ENCODE measurements at places on chromosomes 1 and 21.

DNA sequence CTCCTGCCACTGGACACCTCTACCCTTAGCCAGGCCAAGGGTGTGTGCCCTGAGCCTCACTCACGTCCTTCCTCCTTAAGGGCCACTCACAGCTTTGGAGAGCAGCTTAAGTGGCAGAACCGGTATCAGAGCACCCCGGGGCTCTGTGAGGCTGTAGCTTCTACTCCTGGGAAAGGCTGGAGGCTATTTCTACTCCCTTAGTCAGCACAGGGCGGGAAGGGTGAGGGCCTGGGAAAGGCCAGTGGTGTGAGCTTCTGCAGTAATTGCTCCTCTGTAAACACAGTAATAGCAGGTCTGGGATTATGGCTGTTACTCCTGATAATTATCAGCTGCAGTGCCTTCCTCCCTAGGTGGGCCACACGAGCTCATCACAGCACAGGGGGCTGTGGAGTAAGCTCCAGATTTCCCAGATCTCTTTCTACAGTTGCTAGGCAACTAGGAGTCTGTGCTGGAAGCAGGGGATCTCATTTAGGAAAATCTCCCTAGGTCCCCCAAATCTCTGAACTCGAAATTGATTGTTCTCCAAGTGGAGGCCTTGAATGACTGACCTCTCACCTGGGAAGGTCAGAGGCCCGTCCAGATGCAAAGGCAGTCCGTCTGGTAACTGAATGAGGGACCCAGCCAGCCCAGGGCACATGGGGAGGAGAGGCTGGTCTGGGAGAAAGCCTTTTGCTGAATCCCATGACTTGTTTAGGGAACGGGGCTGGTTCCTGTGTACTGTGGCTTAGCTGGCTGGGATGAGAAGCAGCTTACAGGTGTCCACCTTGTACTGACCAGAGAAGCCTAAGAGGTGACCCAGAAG is 29.3 kb downstream of the IER5 start:
- DNase-seq: peak; percentile 71

GRCh38 chr1:54649130-54649898 is 7.7 kb downstream of the MROH7 start:
- no peak for DNase-seq

DNA sequence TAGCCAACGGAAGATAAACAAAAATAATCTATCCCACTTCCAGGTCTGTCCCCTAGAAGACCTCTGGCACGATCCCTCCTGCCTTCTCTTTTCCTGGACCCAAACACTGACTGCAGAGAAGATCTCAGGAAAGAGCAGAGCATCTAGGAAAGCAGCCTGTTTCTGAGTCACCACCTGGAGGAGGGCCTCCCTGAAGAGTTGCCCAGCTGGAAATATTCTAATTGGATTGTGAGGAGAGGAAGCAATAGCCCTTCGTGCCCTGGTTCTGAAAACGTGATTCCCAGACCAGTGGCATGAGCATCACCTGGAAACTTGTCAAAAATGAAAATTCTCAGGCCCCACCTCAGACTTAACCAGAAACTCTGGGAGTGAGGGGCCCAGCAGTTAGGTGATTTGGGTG is 411.1 kb downstream of the SETD4 start:
- DNase-seq: peak; percentile 51

DNA sequence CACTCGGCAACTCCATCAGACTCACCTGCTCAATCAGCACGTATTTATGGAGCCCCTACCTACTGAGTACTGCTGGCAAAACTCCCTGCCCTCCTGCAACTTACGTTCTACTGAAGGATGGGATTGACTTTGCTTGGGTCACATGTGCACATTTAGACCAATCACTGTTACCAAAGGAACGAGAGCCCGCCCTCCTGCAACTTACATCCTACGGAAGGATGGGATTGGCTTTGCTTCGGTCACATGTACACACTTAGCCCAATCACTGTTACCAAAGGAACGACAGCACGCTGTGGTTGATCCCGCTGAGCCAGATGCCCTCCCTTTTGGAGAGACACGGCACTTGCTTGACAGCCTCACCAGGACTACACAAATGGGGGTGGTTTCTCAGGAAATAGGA is 46.0 kb downstream of the UBIAD1 start:
- no peak for DNase-seq

DNA sequence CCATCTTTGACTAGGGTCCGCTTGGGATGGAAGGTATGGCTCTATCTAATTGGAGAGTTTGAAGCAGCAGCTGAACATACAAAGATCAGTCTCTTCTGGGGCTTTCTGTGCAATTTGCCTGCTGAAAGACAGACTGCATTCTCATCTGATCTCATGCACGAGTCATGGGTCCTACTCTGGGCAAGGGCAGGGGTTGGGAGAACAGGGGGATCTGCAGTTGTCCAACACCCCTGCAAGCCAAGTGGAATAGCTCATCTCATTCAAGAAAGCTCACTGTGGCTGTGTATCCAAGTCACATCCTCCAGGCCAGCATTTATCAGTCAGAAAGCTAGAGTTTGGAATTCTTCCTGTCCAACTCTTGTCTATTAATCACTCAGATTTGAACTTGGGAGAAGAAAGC is 177.2 kb upstream of the C8B start:
- DNase-seq: peak; percentile 43

GRCh38 chr1:32636914-32637645 is 13.3 kb downstream of the ZBTB8OS start:
- peak; percentile 15 for DNase-seq

DNA sequence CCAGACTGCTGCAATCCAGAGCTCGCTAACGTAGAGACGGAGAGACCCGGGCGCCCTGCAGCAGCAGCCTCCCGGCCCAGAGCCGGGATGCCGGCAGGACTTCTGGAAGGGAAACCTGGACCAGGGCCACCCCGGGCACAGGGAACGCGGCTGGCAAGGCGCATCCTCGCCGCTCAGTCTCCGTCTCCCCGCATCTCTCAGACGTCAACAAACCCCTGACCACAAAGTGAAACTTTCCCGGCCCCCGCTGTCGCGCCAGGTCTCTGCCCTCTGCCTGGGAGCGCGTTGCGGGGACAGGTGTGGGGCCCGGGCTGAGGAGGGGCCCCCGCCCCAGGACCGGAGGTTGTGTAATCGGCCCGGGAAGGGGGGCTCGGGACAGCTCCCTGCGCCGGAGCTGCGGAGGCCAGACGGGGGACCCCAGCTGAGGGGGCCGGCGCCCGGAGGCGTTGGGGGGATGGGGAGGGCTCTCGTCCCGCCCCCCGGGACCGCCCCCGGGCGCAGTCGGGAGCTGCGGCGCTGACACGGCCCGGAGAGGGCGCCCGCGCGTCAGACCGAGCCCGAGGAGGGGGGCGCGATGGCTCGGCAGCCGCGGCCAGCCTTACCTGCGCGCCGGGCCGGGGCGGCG is 116.6 kb upstream of the HIVEP3 start:
- peak; percentile 59 for DNase-seq

DNA sequence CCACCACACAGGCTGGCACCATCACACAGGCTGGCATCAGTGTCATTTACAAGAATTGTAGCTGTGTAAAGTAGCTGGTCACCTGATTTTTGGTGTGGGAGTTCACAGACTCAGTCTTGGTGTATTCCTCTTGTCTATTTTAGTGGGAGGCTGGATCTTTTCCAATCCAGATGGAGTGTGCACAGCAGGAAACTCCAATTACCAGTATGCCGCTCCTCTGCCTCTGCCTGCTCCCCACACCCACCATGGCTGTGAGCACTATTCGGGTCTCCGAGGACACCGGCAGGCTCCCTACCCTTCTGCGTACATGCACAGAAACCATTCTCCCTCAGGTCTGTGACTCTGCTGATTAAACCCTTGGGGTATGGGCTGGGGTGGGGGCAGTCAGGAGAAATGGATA is 24.2 kb downstream of the TBX19 start:
- DNase-seq: no peak
